ENCODE measurements at places on chromosomes 2 and 18.

DNA sequence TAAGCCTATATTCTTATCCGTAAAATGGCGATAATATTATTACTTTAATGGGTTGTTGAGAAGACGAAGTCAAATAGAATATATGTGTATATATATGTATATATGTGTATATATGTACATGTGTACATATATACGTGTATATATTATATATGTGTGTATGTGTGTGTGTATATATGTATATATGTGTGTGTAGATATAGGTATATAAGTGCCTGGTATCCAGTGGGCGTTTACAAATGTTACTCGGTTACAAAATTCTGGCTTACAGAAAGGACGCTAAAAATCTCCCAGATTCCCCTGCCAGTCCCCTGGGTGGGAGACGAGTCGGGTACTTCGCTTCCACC is 295 bp upstream of the MTX2 start:
- no peak for DNase-seq

GRCh38 chr2:236702657-236703372 is 133.2 kb downstream of the ACKR3 start:
- DNase-seq: no peak

DNA sequence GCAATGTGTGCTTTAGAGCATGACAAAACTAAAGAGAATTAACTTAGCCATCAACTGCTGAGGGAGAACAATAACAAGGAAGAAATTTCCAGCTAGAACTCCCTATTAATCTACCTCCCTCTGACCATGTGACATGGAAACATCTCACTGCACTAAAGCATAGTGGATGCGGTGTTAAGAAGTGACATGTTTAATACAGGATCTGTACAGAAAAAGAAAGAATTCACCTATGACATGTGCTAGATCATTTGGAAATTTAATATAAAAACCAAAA is 202.3 kb upstream of the KLHL14 start:
- no peak for DNase-seq

DNA sequence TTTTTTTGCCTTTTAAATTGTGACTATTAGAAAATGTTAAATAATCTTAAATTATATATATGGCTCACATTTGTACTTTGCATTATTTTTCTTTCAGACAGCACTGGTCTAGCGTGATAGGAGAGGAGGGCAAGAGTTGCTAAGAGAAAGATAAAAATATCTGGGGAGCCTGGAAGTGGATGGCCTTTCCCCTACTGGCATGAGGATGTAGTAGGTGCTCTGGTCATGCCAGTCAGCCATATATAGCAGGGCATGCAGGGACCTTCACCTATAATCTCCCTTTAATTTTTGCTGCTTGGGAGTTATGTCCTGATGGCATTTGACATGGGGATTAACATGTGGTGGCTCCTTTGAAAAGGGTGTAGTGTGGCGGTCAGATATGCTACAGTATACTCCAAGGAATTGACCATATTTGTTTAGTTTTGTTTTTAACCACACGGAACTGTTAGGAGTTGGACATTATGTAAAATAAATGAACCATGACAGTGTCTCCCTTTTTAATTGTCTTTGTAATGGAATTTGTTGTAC is 144.7 kb downstream of the BABAM2 start:
- no peak for DNase-seq

GRCh38 chr2:83103613-83104012 is 1355.5 kb downstream of the SUCLG1 start:
- DNase-seq: peak; percentile 73

DNA sequence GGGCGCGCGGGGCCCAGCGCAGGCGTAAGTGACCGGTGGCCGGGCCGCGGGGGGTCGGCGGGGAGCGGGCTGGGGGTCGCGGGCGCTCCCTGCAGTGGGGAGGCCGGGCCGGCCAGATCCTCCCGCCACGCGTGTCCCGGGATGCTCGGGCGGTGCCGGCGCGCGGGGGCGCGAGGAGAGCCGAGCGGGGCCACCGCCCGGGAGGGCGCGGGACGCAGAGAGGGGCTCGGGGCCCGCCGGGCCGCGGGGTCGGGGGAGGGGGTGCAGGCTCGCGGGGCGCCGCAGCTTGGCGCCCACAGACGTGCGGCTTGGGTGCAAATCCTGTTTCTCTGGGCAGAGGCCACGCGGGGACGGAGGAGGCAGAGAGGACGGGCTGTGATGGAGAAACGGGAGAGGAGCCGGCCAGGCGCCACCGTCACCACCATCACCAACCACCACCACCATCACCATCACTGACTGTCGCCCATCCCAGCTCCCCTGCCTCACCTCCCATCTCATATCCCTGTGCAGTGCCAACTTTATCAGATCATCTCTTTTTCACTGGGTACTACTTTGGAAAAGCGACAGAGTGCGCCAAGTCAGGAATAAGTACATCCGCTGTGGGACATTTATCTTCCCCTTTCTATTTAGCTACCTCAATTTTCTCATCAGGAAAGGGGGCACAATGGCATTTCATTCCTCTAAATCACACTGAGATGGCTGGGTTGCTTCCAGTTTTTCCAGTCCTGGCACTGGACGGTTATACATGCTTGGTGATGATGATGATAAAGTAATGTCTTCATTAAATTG is 97.2 kb upstream of the GPR45 start:
- no peak for DNase-seq

DNA sequence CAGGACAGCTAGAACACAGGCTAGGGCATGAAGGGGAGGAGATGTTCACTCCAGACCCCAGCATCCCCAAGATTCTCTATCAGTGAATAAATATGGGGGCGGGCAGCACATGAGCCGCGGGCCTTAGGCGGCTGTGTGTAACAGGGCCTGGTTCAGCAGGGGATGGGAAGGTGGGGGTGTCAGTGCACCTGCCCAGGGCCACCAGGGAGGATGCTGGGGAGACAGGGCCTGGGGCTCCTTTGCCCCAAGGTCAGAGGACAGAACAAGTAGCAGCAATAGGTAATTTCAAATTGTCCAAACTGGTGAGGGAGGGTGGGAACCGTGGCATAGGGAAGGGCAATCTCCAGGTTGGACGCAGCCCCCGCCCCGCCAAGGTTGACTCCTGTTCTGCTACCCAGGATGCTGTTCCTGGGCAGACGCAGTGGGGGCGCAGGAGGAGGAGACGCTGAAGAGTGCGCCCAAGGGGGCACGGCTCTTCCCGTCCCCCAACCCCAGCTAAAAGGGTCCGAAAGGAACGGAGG is 16.2 kb downstream of the CYP26B1 start:
- DNase-seq: no peak

- DNase-seq: peak; percentile 46
Measured at GRCh38 chr18:55821219-55821618, 233.2 kb upstream of the TCF4 start.

DNA sequence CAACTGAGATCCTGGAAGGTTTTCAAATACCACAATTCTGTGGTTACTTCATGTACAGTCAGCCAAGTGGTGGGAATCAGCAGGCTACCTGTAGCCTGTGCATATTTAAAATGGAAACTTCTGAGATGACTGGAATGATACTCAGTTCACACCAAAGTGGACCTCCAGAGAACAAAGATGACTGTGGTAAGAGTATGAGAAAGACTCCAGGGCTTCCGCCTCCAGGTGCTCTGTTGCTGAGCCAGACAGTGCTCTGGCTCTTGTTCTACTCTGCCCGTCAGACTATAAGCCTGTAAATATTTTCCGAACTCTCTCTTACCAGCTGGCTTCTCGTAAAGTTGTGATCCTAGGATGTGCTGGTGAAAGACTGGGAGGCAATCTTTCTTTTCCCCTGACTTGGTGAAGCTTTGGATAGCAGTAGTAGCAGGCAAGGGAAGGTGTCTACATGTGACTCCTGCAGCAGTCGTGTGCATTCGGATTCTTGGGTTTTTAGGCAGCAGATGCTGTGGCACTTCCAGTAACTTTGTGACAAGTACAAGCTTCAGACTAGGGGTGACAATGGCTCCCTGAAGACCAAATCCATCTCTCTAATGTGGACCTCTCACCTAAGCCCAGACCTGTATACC is 23.1 kb downstream of the ST3GAL5 start:
- DNase-seq: no peak

GRCh38 chr2:187915810-187916209 is 361.6 kb upstream of the TFPI start:
- DNase-seq: no peak

- no peak for DNase-seq
Measured at GRCh38 chr18:21012308-21012707, 99.3 kb downstream of the ROCK1 start.

- no peak for DNase-seq
Measured at GRCh38 chr18:48902856-48903601, 47.7 kb downstream of the SMAD7 start.

- DNase-seq: no peak
Measured at GRCh38 chr2:141137122-141137693, 993.6 kb downstream of the LRP1B start.

GRCh38 chr2:52976143-52976949 is 791.3 kb upstream of the CHAC2 start:
- DNase-seq: peak; percentile 16

GRCh38 chr2:187194049-187194448 is 254.0 kb downstream of the CALCRL start:
- DNase-seq: no peak

DNA sequence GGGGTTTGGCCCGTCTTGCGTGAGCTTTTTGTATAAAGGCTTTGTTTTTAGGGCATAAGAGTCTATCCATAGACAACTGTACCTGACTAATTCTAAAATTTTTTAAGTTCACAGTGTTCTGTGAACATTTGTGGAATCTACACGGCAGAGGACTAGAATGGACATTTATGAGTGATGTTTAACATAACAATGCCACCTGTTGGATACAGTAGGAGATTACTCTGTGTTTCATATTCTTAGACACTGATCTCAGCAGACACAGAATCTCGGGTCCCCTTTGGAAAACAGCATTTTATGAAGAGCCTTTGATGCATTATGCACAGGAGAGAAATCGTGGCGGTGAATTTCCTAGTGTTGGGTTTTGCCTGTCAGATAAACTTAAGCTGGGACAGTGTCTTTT is 752.2 kb downstream of the DPP10 start:
- no peak for DNase-seq

- no peak for DNase-seq
Measured at GRCh38 chr2:181462033-181462432, 4.8 kb downstream of the ITGA4 start.

DNA sequence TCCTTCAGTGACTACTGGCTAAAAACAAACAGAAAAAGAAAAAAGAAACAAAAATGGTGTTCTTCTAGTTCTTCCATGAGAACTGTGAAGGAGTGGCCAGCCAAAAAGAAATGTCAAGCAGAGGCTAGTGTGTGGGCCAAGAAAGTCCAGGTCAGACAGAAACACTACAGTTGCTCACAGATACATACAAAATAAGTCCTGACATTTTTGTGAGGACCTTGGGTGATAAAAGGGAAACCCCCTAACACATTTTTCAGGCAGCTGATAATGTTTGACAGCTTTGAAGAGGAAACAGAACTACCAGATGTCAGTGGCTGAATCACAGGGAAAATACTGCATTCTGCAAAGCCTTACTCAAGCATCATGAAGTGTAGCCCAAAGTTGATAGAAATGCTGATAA is 28.1 kb downstream of the ARHGAP25 start:
- no peak for DNase-seq

DNA sequence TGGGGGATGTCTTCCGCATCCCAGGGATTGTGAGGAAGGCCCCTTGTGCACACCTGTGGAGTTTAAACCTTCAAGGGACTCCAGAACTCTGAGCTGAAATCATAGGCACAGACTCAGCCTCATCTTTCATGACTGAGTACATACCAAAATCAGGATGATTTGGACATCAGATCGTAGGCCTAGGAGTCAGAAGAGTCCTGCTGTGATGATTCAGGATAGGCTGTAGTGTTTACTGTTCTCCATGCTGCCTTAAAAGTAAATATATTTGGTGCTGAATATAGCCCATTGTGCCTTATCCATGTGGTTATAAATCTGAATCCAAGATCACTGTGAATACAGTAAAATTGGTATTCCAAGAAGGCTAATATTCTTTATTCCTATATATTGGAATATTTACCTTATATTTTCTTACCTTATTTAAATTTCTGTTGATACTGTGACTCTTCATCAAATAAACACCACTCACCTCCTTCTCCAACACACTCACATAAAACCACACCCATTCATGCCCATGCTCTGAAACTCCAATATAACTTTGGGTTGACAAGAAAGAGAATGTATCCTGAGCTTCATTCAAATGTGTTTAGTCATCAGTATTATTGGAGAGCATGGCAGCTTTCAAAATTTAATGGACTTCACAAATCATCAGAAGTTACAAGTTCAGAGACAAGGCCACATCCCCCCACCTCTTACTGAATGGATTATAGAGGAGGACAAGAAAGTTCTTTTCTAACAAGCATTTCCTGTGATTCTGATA is 561.4 kb upstream of the LINC00305 start:
- no peak for DNase-seq

DNA sequence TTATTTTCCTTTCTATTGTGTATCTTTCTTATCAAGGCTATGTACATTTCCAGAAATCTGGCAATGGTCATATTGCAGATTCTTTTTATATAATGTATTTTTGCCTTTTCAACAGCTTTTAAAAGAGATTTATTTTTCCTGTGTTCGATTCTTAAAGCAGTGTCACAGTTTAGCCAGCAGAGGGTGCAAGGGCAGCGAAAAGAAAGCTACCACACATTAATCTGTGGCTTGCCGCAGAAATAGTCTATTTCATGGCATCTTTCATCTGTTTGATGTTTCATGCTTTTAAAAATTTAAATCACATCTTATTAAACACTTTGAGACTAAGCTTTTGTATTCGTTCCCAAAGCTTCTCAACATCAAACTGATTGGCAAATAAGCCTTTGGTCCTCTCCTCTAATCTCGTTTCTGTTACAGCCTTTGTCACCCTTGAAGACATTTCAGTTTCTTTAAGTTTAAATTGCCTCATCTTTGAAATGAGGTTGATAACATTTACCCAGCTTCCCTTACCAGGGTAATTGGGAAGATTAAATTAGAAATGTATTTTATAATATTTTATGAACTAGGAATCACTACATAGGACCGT is 73.3 kb downstream of the PIK3C3 start:
- no peak for DNase-seq
